Spleen (tissue), 13 donors: ENCODE measurements at places on chromosomes 6 and 20. TPM values are rescaled to one million over a fixed set of nuclear protein-coding genes. Genes with fewer than 3 reads are reported as not detected.

The PSORS1C2 gene
- not detected for total RNA-seq

The C6orf58 gene
- not detected for total RNA-seq

The PHACTR3 gene
- total RNA-seq: 15.0 TPM

The CALHM4 gene
- not detected for total RNA-seq

The SLC22A7 gene
- total RNA-seq: not detected

The ANKRD66 gene
- not detected for total RNA-seq
